ENCODE measurements at places on chromosomes 16 and 17. TPM values are rescaled to one million over a fixed set of nuclear protein-coding genes. Genes with fewer than 3 reads are reported as not detected.

ANKFN1 gene
- polyA plus RNA-seq, result 9.8 TPM

MLLT6 gene
- polyA plus RNA-seq, result 94.1 TPM

ITGA2B gene
- 10.2 TPM for polyA plus RNA-seq

COL1A1 gene
- 586 TPM for polyA plus RNA-seq

TBC1D3E gene
- polyA plus RNA-seq, result not detected

ZNF23 gene
- polyA plus RNA-seq, result 23.6 TPM

KRTAP16-1 gene
- polyA plus RNA-seq, result not detected

EPX gene
- 0.52 TPM for polyA plus RNA-seq

SMTNL2 gene
- polyA plus RNA-seq, result 5.8 TPM

RCVRN gene
- 1.3 TPM for polyA plus RNA-seq

KRT14 gene
- polyA plus RNA-seq, result 0.82 TPM

TLCD2 gene
- 2.9 TPM for polyA plus RNA-seq

CD7 gene
- polyA plus RNA-seq, result 0.42 TPM

BICDL2 gene
- polyA plus RNA-seq, result 0.38 TPM

C1QTNF8 gene
- 0.29 TPM for polyA plus RNA-seq
